ENCODE measurements at places on chromosomes 7 and 10. TPM values are rescaled to one million over a fixed set of nuclear protein-coding genes. Genes with fewer than 3 reads are reported as not detected.

- H3K4me3 ChIP-seq, result no peak overlapping the region
- no peaks in the 10 kb centered on the region for H3K4me1 ChIP-seq
- no peak overlapping the region for H3K27ac ChIP-seq
- DNase-seq, result no peak
Measured at GRCh38 chr10:36253731-36254130, 611.6 kb upstream of the FZD8 start.

- H3K27me3 ChIP-seq, result no peaks in the 10 kb centered on the region
- peaks cover 60% of the 10 kb centered on the region for H3K4me1 ChIP-seq
- DNase-seq, result no peak
- H3K36me3 ChIP-seq, result peaks cover 5% of the 10 kb centered on the region
Measured at GRCh38 chr10:3763035-3763456, 22.0 kb downstream of the KLF6 start.

DNA sequence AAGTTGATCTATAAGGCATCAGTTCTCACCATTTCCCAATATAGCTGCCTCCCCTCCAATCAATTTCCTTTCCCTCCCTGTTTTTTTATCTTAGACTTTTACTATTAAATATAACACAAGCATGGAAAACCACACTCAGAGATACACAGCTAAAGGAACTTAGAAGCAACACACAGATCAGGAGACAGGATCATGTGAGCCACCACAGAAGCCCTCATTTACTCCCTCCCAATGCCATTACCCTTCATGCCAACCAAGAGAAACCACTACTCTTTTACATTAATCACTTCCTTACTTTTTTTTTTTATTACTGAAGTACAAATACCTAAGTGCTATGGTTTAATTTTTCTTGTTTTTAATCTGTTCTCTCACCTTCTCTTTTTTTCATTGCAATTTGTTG lies 33.0 kb downstream of the COG5 start:
- H3K27ac ChIP-seq, result no peak overlapping the region
- no peak overlapping the region for H3K4me3 ChIP-seq
- H3K36me3 ChIP-seq, result peaks cover 17% of the 10 kb centered on the region
- DNase-seq, result no peak
- H3K27me3 ChIP-seq, result no peaks in the 10 kb centered on the region

- H3K27ac ChIP-seq, result no peak overlapping the region
- no peak for DNase-seq
- no peak overlapping the region for H3K4me3 ChIP-seq
- peaks cover 10% of the 10 kb centered on the region for H3K4me1 ChIP-seq
Measured at GRCh38 chr10:118687472-118687871, 67.3 kb downstream of the CACUL1 start.

DNA sequence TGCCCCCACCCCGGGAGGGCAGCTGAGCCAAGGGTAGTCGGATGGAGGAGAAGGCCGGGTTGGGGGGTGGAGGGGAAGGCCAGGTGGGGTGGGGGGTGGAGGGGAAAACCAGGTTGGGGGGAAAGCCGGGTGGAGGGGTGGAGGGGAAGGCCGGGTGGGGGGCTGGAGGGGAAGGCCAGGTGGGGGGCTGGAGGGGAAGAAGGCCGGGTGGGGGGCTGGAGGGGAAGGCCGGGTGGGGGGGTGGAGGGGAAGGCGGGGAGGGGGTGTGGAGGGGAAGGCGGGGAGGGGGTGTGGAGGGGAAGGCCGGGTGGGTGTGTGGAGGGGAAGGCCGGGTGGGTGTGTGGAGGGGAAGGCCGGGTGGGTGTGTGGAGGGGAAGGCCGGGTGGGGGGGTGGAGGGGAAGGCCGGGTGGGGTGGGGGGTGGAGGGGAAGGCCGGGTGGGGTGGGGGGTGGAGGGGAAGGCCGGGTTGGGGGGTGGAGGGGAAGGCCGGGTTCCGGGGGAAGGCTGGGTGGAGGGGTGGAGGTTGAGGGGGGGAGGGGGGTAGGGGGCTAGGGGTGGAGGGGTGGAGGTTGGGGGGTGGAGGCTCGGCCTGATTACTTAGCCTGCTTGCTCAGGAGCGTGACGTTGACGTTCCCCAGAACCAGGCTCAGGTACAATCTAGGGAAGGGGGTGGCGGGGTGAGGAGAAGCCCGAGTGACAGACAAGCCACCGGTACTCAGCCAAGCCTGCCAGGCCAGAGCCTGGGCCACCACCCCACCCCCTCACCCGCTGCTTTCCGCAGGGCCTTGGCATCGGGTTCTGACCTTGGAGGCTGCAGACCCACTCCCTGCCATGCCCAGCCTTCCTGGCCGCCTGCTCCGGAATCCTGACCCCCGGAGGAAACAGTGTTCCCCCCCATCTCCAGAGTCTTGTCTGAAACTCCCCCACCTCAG lies 5.6 kb downstream of the TMEM120A start:
- no peak for DNase-seq
- H3K4me1 ChIP-seq, result peaks cover 44% of the 10 kb centered on the region
- no peak overlapping the region for H3K4me3 ChIP-seq
- H3K27ac ChIP-seq, result peak overlapping the region; percentile 89
- H3K36me3 ChIP-seq, result no peaks in the 10 kb centered on the region

DNA sequence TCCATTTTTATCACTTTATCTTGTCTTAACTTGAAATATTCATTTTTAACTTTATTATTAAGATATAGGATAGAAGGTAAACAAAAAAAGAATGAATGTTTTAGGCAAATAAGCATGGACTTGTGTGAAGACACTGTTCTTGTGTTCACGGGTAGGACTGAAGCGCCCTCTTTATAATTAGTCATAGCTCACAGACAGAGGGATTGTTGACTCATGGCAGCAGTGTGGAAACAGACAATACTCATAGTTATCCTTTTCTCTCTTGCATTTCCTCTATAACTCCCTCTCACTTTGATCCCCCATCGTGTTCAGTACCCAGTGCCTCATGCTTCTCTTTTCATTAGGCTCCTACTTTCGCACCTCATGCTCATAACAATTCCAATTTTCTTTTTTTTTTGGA lies 731.8 kb downstream of the PHTF2 start:
- H3K27ac ChIP-seq, result no peak overlapping the region
- no peaks in the 10 kb centered on the region for H3K27me3 ChIP-seq
- no peaks in the 10 kb centered on the region for H3K4me1 ChIP-seq
- H3K36me3 ChIP-seq, result no peaks in the 10 kb centered on the region

PODXL gene
- 1.6 TPM for total RNA-seq

ENKUR gene
- total RNA-seq, result not detected

All from natural killer cell treated with Interleukin-12 subunit alpha and Interleukin-12 subunit beta and Interleukin-15 and Interleukin-18, amount 100 ng/mL, for 72 hours (primary cell).